ENCODE measurements at places on chromosomes 13 and 19.

DNA sequence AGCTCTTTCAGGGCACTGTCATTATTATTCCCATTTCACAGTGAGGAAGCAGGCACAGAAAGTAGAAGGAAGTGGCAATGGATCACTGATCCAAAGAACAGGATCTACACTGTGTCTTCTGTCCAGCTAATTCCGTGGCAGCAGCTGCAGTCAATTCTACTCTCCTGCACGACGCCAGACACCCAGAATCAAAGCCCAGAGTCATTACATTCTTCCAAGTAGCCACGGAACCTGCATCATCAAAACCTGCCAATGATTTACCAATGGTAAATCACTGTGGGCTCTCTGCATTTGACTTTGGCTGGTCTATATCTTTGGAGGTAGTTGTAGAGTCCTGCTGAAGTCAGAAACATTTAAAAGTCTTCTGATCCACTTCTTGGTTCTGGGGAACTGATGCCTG, 767.7 kb downstream of the LIG4 start:
- no peak for DNase-seq

DNA sequence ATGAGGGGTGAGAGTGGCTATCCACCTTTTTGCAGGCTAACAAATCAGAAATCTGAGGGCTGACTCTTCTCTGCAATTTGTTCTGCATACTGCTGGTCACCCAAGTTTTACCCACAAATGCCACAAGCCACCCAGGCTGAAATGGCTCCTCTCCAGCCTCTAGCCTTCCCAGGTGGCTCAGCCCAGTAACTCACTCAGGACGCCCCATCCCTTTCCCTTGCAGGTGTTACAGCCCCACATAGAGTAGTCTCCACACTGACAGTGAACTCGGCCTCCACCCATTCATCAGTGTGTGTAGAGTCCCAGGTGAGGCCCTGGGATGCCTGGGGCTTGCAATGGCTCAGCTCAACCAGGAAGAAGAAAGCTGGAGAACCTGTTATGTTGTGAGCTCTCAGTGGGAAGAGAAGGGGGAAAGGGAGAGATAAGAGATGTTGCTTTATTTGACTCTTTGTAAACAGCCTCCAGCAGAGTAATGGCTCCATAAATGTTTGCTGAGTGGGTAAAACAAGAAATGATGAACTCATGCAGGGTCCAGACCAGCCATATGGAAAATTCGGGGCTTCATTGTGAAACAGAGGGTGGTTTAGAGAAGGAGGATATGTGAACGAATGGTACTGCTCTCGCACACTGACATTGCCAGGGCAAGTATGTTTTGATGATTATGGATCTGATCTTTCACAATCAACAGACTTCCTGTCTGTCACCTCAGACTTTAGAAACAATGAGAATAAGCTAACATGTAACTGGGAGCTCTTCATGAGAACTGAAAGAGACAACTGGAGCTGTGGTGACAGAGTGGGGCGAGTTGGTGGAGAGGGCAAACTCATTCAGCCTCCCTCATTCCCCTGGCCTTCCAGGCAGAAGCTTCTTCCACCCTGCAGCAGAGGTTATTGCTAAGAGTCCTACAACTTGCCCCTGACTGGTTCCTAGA, 74.2 kb upstream of the RFC3 start:
- no peak for DNase-seq

GRCh38 chr13:110811771-110812120, 98.2 kb downstream of the ING1 start:
- DNase-seq, result no peak

DNA sequence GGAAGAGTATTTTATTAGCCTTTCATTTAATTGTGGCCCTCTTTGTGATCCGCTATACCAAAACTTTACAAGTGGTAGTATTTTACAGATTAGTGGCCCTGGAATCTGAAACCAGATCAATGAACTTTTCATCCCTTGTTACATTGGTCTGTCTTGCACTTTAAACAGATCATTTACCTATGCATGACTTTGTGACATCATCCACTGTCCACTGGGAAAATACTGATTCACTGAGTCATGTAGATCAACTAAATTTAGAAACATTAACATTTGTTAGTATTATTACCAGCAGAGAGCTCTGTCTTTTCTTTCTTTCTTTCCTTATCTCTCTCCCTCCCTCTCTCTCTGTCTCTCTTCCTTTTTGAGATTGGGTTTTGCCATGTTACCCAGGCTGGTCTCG, 17.5 kb downstream of the PCDH8 start:
- no peak for DNase-seq

DNA sequence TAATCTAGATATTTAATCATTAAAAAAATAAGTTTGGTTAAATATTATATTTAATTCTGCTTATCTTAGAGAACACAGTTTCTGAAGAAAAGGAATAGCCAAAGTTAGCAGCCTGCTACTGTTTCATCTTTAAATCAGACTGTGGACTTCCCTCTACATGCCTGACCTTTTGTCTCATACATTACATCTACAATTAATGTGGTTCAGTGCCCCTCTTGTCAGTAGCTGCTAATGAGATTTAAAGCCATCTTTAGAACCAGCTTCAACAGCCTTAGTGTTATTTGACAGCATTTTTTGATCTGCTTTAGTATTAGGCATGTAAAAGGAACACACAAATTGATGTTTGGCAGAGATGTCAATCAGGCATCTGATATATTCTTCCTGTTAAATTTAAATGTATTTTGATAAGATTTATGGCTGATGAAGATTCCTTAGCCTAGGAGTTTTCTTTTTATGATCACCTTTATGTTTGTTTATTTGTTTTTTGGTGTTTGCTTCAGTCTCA, 1925.8 kb upstream of the PRR20A start:
- no peak for DNase-seq
